ENCODE measurements at places on chromosomes 11 and 22. TPM values are rescaled to one million over a fixed set of nuclear protein-coding genes. Genes with fewer than 3 reads are reported as not detected.

The KLHL35 gene
- total RNA-seq, result 5.6 TPM

The KRTAP5-10 gene
- total RNA-seq, result not detected

DNA sequence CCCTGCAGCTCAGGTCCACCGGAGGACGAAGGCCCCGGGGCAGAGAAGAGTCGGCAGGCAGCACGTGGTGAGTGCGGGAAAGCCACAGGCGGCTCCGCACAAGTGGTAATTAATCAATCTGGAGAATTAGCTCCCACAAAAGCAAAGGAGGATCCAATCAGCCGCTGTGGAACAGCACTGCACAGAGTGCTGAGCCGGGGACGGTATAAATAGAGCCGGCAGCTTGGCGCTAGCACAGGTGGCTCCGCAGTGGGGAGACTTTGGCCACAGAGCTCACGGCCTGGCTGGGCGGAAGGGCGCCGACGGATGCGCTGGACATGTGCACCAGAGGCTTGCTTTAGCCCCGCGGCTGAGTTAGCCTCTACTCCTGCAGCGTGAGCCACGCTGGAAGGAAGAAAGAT lies 48.9 kb downstream of the IGSF9B start:
- ATAC-seq, result peak; percentile 45

- no peak for ATAC-seq
Observed at GRCh38 chr11:78704811-78705210, 130.1 kb upstream of the NARS2 start.

- no peak for ATAC-seq
Observed at GRCh38 chr11:36210529-36210928, 78.7 kb downstream of the COMMD9 start.

DNA sequence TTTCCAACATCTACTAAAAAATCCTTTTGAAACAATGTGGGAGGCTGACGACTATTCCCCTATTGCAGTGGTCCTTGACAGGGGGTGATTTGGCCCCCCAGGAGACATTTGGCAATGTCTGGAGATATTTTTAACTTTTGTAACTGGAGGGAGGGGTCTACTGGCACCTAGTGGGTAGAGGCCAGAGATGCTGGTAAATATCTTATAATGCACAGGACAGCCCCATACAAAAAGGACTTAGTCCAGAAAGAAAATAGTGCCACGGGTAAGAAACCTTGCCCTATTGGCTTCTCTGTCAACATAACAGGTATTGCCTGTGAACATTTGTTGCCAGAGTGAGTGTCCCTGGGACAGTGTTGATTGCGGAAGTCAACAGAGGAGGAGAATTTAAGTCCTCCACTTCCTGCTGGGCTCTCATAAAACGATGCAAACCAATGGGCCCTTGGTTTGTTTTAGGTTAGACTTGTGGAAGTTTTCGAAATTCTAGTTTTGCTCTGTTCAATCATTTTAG lies 101.6 kb downstream of the MAML2 start:
- no peak for ATAC-seq

DNA sequence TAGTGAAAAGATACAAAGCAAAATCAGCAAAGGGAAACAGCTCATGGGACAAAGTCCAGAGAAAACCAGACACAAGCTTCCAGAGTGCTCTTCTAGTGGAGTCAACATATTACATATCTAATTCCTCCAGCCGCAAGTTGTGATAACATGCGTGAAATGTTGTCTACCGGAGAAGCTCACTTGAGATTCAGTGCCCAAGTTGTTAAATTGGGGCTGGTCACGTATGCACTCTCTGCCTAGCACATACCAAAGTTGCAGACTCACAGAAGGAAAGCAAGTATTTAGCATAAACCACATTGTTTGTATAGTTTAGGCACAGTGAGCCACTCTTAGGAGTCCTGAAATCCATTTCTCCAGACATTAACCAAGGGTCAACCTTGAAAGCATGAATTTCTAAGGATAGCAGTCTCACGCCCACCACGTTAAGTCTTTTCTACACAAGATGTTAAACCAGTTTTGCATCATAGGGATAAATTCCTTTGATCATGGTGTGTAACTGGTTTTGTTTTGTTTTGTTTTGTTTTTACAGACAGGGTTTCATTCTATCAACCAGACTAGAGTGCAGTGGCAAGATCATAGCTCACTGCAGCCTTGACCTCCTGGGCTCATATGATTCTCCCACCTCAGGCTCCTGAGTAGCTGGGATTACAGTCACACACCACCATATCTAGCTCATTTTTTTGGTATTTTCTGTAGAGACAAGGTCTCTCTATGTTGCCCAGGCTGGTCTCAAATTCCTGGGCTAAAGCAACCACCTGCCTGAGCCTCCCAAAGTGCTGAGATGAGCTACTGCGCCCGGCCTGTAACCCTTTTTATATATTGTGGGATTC lies 39.5 kb upstream of the EP300 start:
- ATAC-seq, result no peak

GRCh38 chr11:1302041-1302460 lies 7.4 kb downstream of the TOLLIP start:
- no peak for ATAC-seq

All from motor neuron (in vitro differentiated cells).